ENCODE measurements at places on chromosomes 12 and 14. TPM values are rescaled to one million over a fixed set of nuclear protein-coding genes. Genes with fewer than 3 reads are reported as not detected.
A peak's percentile ranks its signal among the peaks of the same experiment; 100 is the strongest.

Gene TRIAP1
- total RNA-seq = 20.6 TPM

DNA sequence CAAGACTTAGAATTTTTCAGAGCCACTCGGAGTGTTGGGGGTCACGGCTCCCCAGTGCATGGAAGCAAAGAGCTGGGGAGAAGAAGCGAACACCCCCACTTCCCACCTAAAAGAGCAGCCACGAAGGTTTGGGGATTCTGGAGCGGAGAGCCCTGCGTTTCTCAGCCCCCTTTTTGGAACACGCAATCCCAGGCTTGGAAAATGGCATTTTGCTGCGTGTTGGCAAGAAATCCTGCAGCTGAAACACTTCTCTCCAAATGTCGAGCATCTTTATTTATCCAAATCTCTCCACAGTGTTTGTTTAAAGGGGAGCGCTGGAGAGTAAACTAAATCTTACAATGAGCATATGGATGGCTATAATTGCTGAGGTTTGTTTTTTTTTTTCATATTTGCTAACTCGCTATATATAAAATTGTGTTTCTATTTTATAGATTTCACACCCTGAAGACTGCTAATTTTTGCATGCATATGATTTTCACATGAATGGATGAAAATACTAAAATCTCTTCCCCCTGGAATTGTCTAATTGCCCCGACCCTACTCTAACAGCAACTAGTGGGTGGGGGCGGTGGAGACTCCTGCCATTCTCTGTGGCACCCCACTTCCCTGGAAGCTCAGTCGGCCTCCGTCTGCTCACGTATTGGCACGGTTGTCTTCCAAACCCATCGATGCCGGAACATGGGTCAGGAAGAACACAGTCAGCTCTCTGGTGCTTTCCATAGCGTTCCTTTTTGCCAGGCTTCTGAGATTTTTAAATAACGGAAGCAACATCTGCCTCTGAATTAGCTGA lies 120.5 kb downstream of the GCH1 start:
- peaks cover 8% of the 10 kb centered on the region for H3K4me1 ChIP-seq
- H3K27ac ChIP-seq = no peak overlapping the region
- H3K36me3 ChIP-seq = no peaks in the 10 kb centered on the region

- DNase-seq = no peak
- no peak overlapping the region for H3K27ac ChIP-seq
- peaks cover 26% of the 10 kb centered on the region for H3K27me3 ChIP-seq
- H3K4me1 ChIP-seq = no peaks in the 10 kb centered on the region
These were observed 7.1 kb upstream of the NT5DC3 start for GRCh38 chr12:103848143-103848542.

Gene PRPH
- 0.38 TPM for total RNA-seq

DNA sequence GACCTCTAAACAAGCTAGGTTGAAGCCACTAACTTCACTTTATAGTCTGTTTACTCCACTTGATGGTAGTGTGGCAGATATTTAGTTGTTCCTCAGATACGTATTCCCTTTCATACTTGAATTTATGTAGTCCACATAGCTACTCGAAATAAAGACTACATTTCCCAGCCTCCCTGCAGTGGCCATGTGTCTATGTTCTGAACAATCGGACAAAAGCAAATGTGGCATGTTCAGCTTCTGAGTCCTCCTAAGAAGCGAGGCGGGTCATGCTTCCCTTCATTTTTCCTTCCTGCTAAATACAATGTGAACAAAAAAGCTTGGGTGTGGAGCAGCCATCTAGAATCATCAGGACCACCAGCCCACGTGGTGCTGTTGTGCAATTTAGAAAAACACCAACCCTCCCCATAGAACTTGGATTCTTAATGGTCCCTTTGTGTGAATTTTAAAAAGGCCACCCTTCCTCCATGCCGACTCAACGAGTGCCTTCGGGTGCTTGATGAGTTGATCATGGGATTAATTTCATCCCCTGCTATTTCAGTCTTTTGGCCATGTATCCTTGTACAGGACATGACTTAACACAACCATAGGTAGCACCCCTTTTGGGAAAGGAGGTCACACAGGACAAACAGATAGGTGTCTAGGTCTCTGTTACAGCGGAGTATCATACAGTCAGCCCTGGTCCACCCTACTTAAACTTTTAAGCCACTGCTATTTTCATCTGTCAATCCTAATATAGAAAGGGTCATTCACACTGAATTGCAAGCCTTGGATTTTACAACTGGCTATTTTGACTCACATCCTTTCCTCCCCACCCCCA lies 60.7 kb downstream of the ZFC3H1 start:
- no peaks in the 10 kb centered on the region for H3K4me1 ChIP-seq
- H3K27ac ChIP-seq = no peak overlapping the region
- peaks cover 25% of the 10 kb centered on the region for H3K36me3 ChIP-seq
- peaks cover 16% of the 10 kb centered on the region for H3K27me3 ChIP-seq

DNA sequence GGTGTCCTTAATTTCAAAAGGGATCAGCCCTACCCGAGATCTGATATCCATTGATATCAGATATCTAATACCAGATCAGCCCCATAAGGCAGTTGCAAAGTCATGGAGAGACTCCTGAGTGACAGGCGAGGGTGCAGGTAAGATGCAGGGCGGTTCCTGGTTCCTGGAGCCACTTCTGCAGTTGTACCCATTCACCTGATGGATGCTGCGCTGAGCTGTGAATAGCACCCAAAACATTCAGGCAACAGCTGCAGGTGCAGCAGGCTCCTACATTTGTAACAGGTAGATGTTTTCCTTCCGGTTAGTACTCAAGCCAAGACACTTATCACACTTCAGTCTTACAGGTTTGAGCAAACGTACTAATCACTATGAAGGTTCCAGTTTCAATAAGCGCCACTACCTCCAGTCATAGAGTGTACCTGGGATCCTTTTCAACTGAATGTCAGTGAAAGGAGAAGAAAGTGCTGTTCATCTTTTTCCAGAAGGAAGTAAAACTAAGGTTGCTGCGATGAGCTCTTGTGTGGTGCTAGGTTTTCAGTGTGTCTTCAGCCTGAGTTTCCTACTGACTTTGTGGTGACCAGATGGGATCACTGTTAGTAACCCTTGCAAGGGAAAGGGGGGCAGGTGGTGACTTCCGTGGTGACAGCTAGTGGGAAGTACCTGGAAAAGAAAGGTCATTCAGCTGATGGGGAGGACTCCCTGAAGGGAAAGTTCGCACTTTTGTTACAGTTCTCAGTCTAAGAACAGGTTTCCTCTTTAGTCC lies 1.9 kb downstream of the ATP6V0A2 start:
- no peaks in the 10 kb centered on the region for H3K27me3 ChIP-seq
- peak overlapping the region; percentile 81 for H3K27ac ChIP-seq
- H3K4me3 ChIP-seq = peak overlapping the region; percentile 89
- peaks cover 40% of the 10 kb centered on the region for H3K4me1 ChIP-seq
- H3K36me3 ChIP-seq = peaks cover 4% of the 10 kb centered on the region

GRCh38 chr14:58637391-58638230 lies at the start of gene DACT1:
DACT1 (plus strand) TSS chr14:58637962; CDS start chr14:58638203, 241 bp downstream.
- H3K36me3 ChIP-seq = no peaks in the 10 kb centered on the region
- H3K4me3 ChIP-seq = peak within 1 kb of the TSS; percentile 82
- peak; percentile 45 for DNase-seq
- peak within 1 kb of the TSS; percentile 69 for H3K27ac ChIP-seq
- H3K4me1 ChIP-seq = peaks cover 33% of the 10 kb centered on the region

- no peak overlapping the region for H3K4me3 ChIP-seq
- H3K27me3 ChIP-seq = peaks cover 12% of the 10 kb centered on the region
- no peaks in the 10 kb centered on the region for H3K36me3 ChIP-seq
- H3K27ac ChIP-seq = no peak overlapping the region
- peaks cover 4% of the 10 kb centered on the region for H3K4me1 ChIP-seq
These were observed 16.1 kb upstream of the KRT80 start for GRCh38 chr12:52207895-52208294.

- DNase-seq = no peak
- no peak overlapping the region for H3K27ac ChIP-seq
- H3K36me3 ChIP-seq = no peaks in the 10 kb centered on the region
- H3K4me1 ChIP-seq = peaks cover 16% of the 10 kb centered on the region
- H3K27me3 ChIP-seq = no peaks in the 10 kb centered on the region
- H3K4me3 ChIP-seq = no peak overlapping the region
These were observed 75.9 kb downstream of the ITPK1 start for GRCh38 chr14:93039649-93040315.

Gene ADAM21
- total RNA-seq = not detected

DNA sequence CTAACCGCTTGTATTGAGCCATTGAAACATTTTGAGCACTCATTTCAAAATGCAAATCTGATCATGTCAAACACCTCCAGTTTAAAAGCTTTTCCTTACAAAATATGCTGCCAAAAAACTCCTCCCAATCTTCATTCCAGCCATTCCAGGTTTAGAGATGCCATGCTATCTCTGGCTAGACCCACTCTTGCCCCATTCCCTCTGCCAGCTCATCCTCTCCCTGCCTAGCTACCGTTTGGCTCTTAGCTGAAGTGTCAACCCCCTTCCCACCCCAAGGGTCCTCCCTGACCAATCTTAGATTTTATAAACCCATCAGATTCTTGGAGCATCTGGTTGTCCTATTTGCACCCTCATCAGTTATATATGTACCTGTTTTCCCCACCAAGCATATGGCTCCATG lies 75.0 kb downstream of the SCAF11 start:
- no peaks in the 10 kb centered on the region for H3K4me1 ChIP-seq
- no peak for DNase-seq
- no peaks in the 10 kb centered on the region for H3K27me3 ChIP-seq
- H3K36me3 ChIP-seq = peaks cover 14% of the 10 kb centered on the region

DNA sequence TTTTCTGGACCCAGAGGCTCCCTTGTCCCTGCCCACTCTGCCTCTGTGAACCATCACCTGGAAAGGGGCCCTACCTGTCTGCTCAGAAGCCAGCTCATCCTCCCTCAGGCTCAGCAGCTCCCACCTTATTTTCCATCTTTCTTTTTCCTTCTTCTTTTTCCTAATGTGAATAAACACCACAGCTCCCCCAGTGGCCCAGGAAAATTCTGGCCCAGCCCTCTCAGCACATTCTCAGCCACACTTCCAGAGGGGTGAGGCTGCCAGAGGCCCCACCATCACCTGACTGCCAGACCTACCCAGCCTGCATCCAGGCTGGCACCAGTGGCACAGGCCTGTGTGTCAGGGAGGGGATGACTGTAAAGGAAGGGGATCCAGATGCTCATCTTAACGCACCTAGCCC lies 23.0 kb downstream of the ZFHX2 start:
- H3K4me1 ChIP-seq = no peaks in the 10 kb centered on the region
- no peak overlapping the region for H3K4me3 ChIP-seq
- H3K27me3 ChIP-seq = no peaks in the 10 kb centered on the region
- H3K27ac ChIP-seq = no peak overlapping the region
- no peaks in the 10 kb centered on the region for H3K36me3 ChIP-seq

DNA sequence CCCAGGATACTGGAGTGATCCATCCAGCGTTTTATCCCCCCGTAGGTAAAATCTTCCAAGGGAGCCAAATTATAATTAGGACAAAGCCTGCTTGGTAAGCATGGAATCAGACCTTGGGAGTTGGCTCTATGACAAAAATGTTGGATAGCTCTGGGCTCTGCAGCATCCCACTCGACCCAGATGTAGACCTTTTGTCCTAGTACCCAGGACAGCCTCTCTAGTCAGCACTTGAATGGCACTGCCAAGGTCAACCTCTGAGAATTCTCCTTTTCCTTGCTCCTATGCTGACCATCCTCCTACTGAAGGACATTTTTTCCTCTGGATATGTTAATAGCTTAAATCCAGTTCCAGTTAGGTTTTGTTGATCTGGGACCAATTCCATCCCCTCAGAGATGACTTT lies 104.7 kb upstream of the SLC35F4 start:
- H3K27me3 ChIP-seq = peaks cover 8% of the 10 kb centered on the region
- H3K36me3 ChIP-seq = no peaks in the 10 kb centered on the region
- H3K4me3 ChIP-seq = no peak overlapping the region

Gene GPRC5A
- 0.05 TPM for total RNA-seq

DNA sequence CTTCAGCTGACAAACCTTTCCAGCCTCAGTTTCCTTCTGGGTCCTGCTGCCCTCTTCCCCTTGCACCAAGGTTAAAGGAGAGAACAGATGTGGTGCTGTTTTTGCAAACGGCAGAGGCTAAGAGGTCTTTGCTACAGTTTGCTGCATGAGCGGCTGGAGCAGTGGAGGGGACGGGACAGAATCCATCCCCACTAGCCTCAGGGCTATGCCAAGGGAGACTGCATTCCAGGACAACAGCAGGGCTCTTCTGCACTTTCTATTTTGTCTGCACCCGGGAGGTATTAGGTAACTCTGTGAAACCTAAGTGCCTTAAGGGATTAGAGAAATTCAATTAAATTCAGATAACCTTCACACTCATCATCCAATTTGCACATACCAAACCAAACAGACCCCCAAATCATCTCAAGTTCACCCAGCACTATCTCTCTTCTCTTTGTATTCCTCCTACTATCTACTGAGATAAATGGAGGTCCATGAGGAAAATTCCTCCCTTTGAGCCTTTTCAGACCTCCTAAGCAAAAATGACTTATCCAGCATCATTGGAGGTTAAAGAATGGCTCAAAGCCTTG lies 103.8 kb upstream of the VRK1 start:
- H3K4me3 ChIP-seq = no peak overlapping the region
- H3K36me3 ChIP-seq = no peaks in the 10 kb centered on the region
- no peak for DNase-seq
- H3K27me3 ChIP-seq = peaks cover 4% of the 10 kb centered on the region
- no peaks in the 10 kb centered on the region for H3K4me1 ChIP-seq

- DNase-seq = no peak
- H3K4me1 ChIP-seq = no peaks in the 10 kb centered on the region
- no peak overlapping the region for H3K4me3 ChIP-seq
- no peak overlapping the region for H3K27ac ChIP-seq
- peaks cover 29% of the 10 kb centered on the region for H3K27me3 ChIP-seq
- no peaks in the 10 kb centered on the region for H3K36me3 ChIP-seq
These were observed 89.2 kb downstream of the BCL2L14 start for GRCh38 chr12:12159988-12160387.

GRCh38 chr14:63896278-63896720 lies 43.5 kb downstream of the SYNE2 start:
- peaks cover 21% of the 10 kb centered on the region for H3K4me1 ChIP-seq
- DNase-seq = no peak
- H3K27me3 ChIP-seq = no peaks in the 10 kb centered on the region
- H3K27ac ChIP-seq = no peak overlapping the region
- peaks cover 16% of the 10 kb centered on the region for H3K36me3 ChIP-seq
- no peak overlapping the region for H3K4me3 ChIP-seq

GRCh38 chr12:120668868-120669840 lies 17.8 kb upstream of the MLEC start:
- H3K4me3 ChIP-seq = no peak overlapping the region
- no peak for DNase-seq
- H3K27me3 ChIP-seq = peaks cover 6% of the 10 kb centered on the region
- no peak overlapping the region for H3K27ac ChIP-seq
- no peaks in the 10 kb centered on the region for H3K36me3 ChIP-seq

DNA sequence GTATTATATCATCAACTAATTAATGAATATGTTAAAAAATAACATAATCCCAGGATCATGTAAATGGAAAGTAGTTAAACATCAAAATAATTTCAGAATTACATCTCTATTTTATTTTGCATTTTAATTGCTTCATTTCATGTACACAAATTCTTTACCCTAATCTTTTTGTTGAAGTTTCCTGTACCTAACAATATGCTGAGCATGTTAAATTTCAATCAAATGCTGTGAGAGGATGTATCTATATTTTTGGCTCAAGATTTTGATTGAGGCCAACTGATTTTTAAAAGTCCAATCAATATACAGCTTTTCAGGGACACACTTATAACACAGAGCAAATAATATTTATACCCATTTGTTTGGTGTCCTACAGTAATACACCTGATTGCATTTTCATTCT lies 6.4 kb downstream of the GPRC5D start:
- peaks cover 4% of the 10 kb centered on the region for H3K27me3 ChIP-seq
- no peaks in the 10 kb centered on the region for H3K36me3 ChIP-seq
- DNase-seq = no peak
- H3K27ac ChIP-seq = no peak overlapping the region
